ENCODE measurements at places on chromosomes 12 and 14.
A peak's percentile ranks its signal among the peaks of the same experiment; 100 is the strongest.

DNA sequence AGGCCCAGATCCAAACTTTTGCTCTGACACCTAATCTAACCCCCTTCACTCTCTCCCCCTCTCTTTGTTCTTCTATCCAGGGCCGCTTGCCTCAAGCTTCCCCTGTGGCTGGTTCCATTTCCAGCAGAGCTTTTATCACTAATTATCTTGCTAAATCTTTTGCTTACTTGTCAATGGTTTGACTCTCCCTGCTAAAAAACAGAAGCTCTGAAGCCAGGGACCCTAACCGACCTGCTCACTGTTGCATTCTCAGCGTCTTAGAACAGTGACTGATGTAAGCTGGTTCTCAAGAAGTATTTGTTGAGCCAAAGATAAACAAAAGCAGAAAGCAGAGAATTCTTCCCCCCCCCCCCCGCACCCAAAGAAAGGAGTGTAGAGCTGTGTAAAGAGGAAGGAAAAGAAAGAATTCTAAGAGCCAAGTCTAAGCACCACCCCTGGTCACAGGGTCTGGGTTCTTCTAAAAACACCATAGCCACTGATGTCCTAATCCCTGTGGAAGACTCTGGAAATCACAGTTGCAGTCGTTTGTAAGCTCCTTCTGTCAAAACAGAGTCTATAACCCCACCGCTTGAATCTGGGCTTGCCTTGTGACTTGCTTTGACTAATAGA lies 385.8 kb downstream of the MED13L start:
- DNase-seq = no peak

GRCh38 chr12:121240484-121241101 lies 30.7 kb downstream of the P2RX4 start:
- DNase-seq = no peak

DNA sequence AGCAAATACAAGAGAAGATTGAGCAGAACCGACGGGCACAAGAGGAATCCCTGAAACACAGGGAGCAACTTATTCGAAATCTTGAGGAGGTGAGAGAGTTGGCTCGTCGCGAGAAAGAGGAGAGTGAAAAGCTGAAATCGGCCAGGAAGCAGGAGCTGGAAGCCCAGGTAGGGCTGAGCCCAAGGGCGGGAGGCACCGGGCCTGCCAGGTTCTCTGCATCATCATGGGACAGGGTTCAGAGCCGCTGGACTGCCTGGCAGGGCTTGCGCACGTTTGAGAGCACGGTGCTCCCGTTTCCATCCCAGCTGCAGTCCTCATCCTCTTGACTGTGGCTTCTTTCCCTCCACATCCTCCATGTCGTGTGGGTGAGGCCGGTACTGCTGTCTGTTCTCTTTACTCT lies 14.4 kb downstream of the TCHP start:
- peak; percentile 27 for DNase-seq

DNA sequence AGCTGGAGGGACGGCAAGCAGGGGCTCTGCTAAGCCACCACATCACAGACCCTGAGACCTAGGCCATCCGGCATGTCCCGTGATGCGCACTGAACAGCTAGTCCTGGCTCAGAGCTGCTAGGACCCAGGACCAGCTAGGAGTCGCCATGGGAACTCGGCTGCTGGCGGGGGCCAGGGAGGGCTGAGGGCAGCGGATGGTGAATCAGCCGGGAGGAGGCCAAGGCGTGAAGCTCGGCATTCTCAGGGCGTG lies 5.1 kb downstream of the AHNAK2 start:
- no peak for DNase-seq

DNA sequence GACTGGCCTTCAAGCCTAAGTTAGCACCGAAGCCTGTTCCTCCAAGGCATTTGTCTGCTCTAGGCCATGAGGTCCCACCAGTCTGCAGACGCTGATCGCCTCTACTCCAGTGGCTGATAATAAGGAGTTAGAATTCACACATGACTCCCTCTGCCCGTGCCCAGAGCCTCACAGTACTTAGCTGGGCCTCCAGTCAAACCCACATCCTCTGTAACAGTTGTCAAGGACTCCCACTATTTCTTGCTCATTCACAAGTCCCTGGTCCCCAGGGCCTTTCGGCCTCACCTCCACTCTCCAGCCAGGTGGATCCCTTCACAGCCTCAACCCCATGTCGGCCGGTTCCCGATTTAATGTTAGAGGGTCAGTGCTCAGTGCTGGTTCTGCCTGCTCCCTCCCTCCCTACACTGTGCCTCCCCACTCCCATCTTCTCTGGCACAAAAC lies 6.3 kb upstream of the KRT5 start:
- no peak for DNase-seq

- no peak for DNase-seq
These were observed 22.3 kb upstream of the TDRD9 start for GRCh38 chr14:103905842-103906456.

DNA sequence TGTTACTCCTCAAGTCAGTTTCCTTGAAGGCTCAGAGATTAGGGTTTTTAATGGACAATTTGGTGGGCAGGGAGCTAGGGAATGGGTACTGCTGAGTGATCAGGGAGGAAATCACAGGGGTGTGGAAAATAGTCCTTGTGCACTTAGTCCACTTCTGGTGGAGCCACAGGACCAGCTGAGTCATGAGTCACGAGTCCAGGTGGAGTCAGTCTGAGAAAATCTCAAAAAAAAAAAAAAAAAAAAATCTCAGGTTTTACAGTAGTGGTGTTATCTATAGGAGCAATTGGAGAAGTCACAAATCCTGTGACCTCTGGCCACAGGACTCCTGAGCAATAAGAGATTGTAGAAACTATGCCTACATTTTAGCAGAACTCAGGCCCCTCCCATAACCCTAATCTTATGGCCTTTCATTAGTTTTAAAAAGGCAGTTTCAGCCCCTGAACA lies 28.2 kb upstream of the AMN1 start:
- no peak for DNase-seq

- DNase-seq = no peak
These were observed 1089.8 kb downstream of the FLRT2 start for GRCh38 chr14:86619726-86620125.

DNA sequence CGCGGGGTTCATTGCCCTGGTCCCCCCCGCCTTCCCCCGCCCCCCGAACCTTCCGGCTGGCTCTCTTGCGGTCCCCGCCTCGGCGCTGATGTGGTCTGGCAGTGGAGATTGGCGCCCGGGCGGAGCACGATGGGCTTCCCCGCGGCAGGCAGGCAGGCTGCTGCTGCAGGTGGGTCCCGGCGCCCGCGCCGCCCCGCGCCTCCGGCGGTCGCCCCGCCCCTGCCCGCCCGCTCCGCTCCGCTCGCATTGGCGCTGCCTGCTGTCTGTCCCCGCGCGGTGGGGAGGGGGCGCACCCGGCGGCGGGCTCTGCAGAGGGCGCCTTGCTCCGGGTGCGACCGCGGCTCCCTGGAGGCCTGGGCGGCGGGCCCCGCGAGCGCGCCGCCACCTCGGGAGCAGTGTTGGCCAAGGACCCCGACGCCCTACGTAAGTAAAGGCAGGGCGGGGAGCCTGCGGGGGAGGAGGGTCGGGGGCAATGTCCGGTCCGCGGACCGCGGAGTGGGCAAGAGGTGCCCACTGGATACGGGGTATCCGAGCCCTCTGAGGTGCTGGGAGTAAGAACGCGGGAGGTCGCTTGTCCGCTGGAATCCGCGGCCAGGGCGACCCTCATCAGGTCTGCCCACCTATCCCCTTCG lies at the start of gene AKAP5:
TSS of gene AKAP5 (plus strand) at position 309 of the 632 bp plus-strand sequence. CDS start 2,896 bp downstream, outside the sequence.
- peak; percentile 81 for DNase-seq

- no peak for DNase-seq
These were observed 24.1 kb downstream of the PRIMA1 start for GRCh38 chr14:93764211-93764659.

- no peak for DNase-seq
These were observed 74.6 kb downstream of the TTC7B start for GRCh38 chr14:90741682-90741946.

- DNase-seq = no peak
These were observed 35.2 kb upstream of the FOXN3 start for GRCh38 chr14:89452281-89452680.

GRCh38 chr12:82407481-82407880 lies 49.2 kb downstream of the METTL25 start:
- no peak for DNase-seq
